Posterior cingulate gyrus (tissue), 11 donors: ENCODE measurements at places on chromosomes 12 and 14.

GRCh38 chr12:132614861-132615578 lies 3.6 kb upstream of the P2RX2 start:
- peak; percentile 97 for DNase-seq

DNA sequence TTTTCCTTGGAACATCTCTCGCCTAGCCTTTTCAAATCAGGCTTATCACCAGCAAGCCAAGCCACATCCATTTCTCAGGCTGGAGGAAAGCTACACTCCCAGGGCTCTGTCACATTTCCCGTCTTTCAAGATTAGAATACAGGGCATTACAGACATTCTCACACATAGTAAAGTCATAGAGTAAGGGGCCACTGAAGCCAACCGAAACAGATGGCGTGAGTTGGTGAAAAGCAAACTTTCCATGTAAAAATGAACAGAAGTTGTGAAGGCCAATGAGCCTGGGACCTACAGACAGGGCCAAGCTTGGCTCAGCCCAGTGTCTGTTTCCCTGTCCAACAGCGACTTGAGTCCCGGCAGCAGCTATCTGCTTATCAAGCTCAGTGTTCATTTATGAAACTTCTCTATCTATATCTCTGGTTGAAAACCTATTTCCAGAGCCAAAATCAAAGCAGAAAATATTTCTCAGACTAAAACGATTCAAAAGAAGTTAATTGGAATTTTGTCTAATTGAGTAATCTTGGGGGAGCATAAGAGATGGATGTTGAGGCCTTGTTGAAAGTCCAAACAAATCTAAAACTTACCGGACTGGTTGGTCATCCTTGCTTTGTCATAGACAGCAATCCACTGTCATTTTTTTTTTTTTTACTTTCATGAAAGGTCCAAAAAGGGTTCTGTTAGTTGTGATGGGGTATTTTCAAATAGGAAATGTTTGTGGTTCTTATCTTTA lies 105.6 kb downstream of the DAAM1 start:
- no peak for DNase-seq

DNA sequence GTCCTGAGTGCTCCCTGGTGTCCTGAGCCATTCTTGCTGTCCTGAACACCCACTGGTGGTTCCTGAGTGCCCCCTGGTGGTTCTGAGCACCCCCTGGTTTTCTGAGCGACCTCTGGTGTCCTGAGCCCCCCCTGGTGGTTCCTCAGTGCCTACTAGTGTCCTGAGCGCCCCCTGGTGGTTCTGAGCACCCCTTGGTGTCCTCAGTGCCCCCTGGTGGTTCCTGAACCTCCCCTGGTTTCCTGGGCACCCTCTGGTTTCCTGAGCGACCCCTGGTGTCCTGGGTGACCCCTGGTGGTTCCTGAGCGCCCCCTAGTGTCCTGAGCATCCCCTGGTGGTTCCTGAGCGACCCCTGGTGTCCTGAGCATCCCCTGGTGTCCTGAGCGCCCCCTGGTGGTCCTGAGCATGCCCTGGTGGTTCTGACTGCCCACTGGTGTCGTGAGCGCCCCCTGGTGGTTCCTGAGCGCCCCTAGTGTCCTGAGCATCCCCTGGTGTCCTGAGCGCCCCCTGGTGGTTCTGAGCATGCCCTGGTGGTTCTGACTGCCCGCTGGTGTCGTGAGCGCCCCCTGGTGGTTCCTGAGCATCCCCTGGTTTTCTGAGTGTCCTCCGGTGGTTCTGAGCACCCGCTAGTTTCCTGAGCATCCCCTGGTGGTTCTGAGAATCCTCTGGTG lies 473.1 kb downstream of the TMEM121 start:
- peak; percentile 90 for DNase-seq

- no peak for DNase-seq
These were observed 50.1 kb upstream of the STK38L start for GRCh38 chr12:27193854-27194544.

- DNase-seq: no peak
These were observed 239.0 kb downstream of the SLC16A7 start for GRCh38 chr12:59834659-59835474.

- DNase-seq: no peak
These were observed 18.4 kb downstream of the ANO6 start for GRCh38 chr12:45234139-45234865.

GRCh38 chr14:54450535-54450934 lies 9.4 kb upstream of the CNIH1 start:
- no peak for DNase-seq

DNA sequence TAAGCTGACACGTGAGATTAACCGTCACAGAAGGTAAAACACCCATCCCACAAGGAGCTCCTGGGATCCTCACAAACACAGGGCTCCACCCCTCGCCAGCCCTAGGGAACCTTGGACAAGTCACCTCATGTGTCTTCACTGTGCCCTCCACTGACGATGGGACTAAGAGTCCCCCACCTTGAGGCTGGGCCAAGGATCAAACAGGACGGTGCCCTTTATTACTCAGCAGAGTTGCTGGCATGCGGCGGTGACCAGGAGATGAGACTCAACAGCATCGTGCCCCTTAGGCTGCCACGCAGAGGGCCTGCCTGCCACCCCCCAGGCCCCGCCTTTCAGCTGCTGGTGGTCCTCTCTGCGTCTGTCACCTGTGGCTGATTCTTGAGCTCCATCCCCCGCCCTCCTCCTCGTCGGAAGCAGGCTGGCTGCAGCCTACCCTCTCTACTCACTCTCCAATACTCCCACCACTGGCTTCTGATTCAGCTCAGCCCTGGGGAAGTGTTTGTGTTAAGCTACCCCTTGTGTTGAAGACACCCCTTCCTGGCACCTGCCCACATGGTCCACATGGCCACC lies 105.2 kb downstream of the DICER1 start:
- no peak for DNase-seq

DNA sequence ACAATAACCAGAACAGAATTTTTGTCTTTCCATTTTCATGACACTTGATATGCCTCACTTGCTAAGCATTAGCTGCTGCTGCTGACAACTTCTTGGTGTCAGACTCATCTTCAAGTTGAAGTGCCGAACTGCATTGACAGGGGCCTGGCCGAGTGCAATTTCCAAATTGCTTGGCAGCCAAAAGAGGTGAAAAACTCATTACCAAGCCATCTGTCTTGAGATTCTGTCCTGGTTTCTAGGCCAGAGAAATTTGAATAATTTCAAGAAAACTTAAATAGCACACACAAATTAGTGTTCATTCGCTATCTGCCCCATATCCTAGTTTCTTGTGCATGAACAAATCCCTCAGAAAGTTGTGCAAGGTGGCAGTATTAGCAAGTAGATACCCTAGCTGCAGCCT lies 165.3 kb upstream of the RASSF8 start:
- no peak for DNase-seq

GRCh38 chr14:102278631-102278935 lies 26.4 kb downstream of the MOK start:
- no peak for DNase-seq

DNA sequence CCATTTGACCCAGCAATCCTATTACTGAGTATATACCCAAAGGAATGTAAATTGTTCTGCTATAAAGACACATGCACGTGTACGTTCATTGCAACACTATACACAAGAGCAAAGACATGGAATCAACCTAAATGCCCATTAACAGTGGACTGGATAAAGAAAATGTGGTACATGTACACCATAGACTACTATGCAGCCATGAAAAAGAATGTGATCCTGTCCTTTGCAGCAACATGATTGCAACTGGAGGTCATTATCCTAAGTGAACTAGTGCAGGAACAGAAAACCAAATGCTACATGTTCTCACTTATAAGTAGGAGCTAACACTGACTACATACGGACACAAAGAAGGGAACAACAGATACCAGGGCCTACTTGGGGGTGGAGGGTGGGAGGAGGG lies 45.7 kb upstream of the VRK1 start:
- DNase-seq: no peak

GRCh38 chr12:30178916-30179315 lies 395.2 kb upstream of the TMTC1 start:
- DNase-seq: no peak

GRCh38 chr14:103408491-103409155 lies 23.4 kb downstream of the MARK3 start:
- no peak for DNase-seq

GRCh38 chr14:72404106-72404774 lies 472.0 kb downstream of the RGS6 start:
- DNase-seq: no peak

DNA sequence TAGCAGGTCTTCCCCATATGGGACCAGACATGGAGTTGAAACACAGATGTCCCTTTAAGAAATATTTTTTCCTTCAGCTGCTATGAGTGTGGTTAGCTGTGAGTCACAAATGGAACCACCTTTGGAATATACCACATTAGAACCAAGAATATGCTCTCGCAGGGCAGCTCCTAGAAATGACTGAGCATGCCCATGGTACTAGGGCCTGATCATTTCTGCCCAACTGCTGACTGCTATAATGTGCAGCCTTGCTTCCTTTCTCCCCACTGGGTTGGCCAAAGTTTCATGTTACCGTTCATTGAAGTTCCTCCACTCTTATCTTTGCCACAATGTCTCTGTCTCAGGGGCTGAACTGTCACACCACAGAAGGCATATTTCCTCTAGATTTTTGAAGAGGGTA lies 1074.6 kb downstream of the FLRT2 start:
- no peak for DNase-seq

DNA sequence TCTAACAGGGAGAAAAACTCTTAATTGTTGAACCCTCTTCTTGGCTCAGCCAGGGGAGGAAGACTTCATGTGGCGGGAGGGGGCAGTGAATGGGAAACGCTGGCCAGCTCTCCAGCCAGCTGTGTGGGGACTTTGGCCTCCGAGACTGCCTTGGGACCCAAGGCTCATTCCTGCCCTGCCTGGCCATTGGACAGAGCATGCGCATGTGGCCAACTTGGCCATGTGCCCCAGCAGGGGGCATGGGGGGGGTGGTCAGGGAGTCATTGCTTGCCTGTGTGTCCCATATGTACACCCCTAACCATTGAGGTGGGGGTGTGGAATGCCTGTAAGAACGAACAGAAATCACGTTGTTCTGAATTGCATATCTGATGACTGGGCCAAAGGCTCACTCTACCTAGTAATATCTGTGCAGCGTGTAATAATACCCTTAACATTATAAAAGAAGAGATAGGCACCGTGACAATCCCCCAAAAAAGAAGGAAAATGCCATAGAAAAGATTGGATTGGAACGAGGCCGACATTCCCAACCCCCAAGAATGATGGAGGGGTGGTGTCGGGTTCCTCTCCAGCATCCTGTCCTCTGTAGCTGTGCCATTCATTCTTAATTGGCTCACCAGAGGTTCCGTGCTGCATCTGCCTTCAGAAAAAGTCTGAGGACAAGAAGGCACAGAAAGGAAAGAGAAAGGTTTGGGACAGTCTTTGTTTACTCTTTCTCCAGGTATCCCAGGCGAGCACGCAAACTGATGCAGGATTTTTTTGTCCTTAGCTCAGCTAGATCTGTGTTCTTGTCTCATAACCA lies 3.5 kb upstream of the FAR2 start:
- no peak for DNase-seq

GRCh38 chr12:92469837-92470236 lies 233.0 kb upstream of the PLEKHG7 start:
- DNase-seq: no peak

DNA sequence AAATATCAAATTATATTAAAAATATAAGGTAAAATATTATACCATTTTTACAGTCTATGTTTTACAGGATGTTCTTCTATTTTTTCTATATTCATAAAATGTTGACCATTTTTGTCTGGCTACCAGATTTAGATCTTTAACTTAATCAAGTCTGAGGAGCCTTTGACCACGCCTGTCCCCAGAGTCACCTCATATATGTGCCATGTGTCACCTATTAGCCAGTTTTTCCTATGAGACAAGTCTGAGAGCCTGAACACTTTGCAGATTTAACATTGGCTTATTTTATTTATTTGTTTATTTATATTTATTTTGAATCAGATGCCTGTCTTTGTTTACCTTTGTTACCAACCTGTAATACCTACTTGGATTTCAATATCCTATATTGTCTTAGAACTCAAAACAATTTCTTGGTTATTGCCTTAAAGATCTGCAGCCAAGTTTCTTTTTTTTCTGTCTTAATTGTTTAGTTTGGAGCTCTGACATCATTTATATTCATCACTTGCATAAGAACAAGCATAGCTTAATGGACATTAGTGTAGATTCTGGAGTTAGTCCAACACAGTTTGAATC lies 116.2 kb upstream of the ALX1 start:
- DNase-seq: no peak

DNA sequence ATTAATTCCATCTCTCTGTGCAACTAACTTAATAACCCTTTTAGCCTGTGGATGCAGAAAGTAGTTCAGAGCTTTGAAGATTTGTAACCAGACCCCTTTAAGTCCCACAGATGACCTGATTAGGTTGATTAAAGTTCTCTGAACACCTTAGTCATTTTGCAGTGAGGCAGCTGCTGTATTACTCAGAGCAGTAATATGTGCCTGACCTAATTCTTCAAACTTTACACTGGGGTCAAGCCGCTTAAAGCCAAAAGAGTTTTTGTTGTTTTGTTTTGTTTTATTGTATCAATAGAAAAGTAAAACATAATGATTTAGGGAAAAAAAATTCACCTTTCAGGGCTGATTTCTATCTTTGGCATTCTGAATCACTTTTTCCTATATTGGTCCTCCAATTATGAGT lies 78.6 kb upstream of the PLEKHG7 start:
- DNase-seq: no peak

DNA sequence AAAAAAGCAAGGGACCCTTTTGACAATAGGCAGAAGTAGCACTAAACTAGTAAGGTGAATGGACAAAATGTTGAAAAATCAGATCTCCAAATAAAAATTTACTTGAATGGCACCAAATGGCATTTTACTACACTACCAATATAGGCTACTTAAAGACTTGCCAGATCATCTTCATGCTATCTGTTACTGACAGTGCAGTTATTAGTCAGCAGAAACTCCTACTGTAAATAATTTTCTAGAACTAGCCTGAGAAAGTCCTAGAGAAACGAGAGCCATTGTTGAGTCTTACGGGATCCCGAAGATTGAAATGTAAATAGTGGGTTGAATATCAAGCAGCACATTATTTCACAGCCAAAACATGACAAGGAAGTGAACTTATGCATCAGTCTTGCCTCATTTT lies 350.3 kb downstream of the SEC23A start:
- no peak for DNase-seq

GRCh38 chr12:63897931-63898330 lies 53.4 kb downstream of the SRGAP1 start:
- no peak for DNase-seq
